AG09309 (cell line): ENCODE measurements at places on chromosomes 11 and 22.

DNA sequence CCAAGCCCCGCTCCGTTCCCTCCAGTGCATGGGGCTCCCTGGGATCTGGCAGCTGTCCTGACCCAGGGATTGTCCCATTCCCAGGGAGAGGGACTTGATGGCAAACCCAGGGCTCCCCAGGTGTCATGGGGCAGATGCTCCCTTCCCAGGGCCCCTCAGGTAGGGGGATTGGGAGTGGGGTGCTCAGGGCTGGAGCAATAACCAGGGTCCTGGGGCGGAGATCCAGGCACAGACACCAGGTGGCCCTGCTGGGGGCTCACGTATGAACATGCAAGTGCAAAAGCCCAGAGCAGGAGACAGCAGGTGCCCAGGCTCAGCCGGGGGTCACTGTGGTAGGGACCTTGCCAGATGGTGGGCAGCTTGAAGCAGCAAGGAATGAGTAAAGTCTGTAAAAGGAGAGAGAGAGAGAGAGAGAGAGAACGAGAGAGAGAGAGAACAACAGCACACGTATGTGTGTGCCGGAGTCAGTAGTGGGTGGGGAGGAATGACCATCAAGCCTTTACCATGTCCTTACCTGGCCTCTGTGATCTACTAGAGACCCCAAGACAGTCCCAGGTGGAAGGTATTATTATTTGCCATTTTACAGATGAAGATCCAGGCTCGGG lies 19.3 kb upstream of the MPPED1 start:
- DNase-seq = no peak

DNA sequence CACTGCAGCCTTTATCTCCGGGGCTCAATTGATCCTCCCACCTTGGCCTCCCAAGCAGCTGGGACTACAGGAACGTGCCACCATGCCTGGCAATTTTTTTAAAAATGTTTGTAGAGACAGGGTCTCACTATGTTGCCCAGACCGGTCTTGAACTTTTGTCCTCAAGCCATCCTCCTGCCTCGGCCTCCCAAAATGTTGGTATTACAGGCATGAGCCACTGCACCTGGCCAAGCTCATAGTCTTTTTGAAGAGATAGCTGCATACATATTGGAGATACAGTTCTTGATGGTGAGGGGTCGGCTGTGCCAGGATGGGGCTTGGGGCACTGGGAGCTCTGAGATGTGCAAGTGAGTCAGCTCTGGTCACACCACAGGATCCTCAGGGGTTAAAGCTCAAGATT lies 53.2 kb downstream of the CHRDL2 start:
- DNase-seq = no peak

DNA sequence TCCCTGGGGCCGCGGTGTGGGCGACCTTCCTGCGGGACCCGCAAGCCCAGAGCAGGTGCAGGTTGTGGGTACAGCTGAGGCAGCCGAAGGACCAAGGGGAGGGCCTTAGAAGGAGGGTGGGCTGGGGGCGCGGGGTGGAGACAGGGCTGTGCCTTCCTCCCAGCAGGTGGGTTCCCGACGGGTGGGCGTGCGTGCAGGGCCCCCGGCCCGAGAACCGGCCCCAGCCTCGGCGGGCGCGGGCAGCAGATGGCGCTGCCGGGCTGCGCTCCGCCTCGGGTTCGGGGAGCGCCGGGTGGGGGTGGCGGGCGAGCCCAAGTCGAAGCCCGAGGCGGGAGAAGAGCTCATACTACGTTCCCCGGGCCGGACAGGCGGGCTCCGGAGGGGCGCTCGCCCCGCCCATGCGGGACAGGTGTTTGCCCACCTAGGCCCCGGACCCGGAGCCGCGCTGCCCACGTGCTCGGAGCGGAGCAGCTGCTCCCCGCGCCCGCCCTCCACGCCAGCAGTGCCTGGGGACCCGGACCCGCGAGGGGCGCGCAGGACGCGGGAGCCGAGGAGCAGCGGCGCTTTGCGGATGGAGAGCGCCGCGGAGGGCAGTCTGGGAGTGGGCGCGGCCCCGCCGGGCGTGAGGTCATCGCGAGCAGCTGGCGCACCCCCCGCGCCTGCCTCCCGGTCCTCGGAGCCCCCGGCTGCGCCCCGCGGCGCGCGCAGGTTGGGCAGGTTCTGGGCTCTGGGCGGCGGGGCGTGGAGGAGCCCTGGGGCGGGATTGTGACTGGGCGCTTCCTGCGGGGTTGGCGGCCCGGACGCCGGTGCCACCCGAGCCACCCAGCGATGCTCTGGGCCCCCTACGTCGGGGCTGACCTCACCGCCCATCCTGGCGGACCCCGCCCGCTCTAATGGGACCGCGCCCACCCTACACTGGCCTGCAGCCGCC lies 25.3 kb downstream of the DUSP8 start:
- no peak for DNase-seq

GRCh38 chr11:119427279-119427678 lies 4.3 kb upstream of the THY1 start:
- DNase-seq = no peak

DNA sequence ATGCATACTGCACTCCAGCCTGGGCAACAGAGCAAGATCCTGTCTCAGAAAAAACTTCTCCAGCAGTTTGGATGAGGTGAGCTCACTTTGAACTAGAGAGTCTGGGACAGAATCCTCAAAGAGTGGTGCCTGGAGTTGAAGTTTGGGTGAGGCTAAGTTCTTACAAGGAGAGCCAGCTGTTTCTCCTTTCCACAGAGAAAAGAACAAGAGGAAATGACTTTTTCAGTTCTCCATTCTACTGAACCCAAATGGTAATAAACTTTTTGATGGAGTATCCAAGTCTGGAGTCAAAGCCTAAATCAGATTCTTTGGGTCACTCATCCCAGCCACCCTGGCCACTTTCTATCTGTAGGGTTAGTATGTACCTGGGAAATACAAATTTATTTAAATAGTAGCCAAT lies 102.7 kb downstream of the TRAF6 start:
- no peak for DNase-seq

DNA sequence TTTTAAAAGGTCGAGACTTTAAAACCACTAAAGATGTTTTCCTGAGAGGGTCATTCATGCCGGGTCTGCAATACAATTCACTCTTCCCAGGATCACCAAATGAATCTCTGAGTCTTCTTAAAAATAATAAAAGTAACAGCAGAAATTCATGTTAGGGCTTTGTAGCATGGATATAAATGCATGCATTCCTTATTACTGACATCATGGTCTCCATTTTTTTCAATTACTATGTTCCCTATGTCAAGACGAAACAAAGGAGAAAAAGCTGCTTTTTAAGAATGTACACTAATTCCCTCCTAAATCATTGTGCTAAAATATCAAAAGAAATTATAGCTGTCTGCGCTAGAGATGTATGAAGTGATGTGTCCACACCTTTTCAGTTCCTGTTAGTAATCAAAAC lies 789.9 kb upstream of the LRRC4C start:
- DNase-seq = no peak

DNA sequence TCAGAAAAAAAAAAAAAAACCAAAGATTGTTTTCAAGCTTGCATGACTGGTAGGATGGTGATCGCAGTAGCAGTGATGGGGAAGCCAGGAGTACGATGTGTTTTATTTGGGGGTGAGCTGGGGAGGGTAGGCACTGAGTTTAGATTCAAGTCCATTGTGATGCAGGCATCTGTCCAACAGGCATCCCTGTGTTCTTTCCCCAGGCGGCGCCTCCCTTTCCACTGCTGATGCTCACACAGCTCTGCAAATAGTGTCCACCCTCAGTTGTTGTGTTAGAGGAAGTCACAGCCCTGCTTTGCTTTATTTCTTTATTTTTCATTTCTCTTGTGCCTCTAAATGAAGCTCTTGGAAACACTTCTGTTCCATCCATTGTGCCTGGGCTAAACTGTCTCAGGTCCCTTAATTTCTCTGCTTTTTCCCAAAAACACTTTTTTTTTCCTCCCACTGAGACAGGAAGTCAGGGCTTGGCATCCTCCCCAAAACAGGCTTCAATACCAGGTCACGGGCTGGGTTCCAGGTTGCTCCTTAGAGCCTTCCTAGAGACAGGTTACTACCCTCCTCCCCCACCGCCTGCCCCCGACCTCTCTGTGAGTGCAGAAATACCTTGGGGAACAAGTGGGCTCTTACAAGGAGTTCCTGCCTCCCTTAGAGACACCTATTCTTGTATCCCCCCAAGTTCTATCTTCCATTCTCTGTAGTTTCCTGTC lies 38.6 kb upstream of the HSPA8 start:
- no peak for DNase-seq

DNA sequence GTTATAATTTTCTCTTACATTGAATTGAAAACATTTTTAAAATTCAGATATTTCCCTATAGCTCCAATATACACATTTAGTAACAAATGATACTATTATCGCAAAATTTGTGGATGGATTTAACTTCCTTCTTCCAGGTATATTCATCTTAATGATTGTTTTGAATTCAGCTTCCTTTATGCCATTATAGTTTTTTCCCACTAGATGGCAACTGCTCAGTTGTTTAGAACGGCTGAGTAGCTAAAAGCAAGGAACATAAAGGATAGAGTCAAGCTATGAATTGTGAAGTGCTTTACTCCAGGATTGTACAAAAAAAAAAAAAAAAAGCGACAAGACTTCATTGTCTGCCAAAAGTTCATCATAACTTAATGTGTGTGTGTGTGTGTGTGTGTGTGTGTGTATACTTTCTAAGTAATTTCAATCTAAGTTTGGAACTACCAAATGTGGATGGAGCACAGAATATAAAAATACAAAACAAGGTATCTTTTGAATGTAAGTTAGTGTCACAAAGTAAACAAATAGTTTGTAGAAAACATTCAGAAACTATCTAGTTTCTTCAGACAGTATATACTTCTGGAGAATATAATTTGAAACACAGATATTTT lies 846.4 kb downstream of the DLG2 start:
- DNase-seq = no peak

DNA sequence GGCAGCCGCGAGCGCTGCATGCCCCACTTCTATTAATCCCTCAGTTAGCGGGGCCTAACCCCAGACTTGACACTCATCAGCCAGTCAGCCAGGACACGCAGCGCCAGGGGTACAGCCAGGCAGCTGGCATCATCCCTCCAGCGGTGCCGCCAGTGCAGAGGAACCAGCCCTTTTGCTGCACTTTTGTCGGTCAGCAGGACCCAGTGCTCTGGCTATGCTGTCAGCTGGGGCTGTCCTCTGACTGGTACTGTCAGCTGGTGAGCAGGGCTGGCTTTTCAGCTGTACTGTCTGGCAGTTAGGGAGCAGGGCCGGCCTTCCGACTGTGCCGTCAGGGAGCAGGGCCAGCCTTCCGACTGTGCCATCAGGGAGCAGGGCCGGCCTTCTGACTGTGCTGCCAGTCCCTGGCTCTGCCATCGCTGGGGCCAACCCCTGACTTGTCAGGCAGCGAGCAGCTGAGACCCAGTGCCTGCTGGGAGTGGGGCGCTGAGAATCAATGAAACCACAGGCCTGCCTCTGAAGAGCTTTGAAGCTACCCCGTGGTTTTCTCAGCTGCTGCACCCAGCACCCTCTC lies 115.4 kb downstream of the KIAA1671 start:
- DNase-seq = no peak

- peak; percentile 74 for DNase-seq
Observed at GRCh38 chr11:18310800-18311340, 11.1 kb downstream of the HPS5 start.

DNA sequence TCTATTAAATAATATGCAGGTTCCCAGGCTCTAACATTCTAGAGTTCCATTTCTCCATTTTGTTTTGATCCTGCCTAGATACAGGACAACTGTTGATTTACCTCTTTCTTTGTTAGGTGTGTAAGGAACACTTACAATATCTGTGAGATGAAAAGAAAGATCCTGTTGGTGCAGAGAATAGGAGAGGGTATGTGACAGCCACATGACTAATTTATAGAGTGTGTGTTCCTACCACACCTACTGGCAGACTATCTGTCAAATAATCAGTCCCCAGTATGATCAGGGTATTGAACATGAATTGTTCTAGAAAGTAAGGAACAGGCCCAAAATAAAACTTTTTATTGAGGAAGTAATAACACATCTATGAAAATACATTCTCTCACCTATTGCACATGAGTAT lies 10.2 kb downstream of the MMP10 start:
- no peak for DNase-seq

- no peak for DNase-seq
Observed at GRCh38 chr11:125072961-125073590, 10.0 kb downstream of the SLC37A2 start.

DNA sequence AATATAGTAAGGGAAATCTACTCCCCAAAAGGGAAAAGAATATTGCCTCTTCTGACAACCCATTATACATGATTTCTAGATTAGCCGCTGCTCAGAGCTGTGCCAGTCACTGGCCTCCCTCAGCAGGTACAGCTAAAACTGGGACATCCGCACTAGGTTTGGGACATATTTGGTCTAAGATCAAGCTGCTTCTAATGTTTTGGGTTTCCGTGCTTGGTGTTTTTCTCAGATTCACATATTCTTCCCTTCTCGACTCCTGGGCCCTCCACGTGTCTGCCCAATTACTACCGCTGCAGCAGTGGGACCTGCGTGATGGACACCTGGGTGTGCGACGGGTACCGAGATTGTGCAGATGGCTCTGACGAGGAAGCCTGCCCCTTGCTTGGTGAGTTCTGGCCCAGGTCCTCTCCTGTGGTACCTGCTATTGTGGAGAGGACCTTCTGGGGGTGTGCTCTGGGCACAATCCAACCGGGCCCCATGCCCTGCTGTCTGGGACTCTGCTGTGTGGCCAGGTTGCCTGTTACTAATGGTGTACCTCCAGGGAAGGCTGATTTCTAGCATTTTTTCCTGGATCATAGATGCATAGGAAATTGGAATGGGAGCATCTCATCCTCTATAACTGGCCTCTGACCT lies 138.1 kb upstream of the SORL1-AS1 start:
- DNase-seq = no peak

- DNase-seq = no peak
Observed at GRCh38 chr11:10622957-10623791, 54.7 kb upstream of the LYVE1 start.

DNA sequence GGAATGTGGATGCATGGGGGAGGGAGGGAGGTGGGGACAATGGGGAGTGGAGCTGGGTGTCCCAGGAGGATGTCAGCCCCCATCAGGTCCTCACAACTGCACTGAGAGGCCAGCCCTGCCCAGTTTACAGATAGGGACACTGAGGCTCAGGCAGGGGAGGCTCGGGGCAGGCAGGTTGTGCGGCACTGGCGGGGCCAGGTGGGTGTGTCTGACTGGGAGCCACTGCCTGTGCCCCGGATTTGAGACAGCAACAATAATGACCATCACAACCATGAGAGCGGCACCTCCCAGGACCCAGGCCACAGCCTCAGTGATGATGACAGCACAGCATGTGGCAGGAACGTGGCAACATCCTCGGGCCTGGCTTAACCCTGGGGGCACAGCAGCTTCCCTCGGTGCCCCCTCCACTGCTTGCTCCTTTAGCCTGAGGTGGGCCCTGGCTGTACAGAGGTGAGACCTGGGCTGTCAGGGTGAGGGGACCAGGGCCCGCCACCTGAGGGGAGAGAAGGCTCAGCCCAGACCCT lies 32.0 kb downstream of the SHISAL1 start:
- no peak for DNase-seq
